ENCODE measurements at places on chromosomes 12 and 14. TPM values are rescaled to one million over a fixed set of nuclear protein-coding genes. Genes with fewer than 3 reads are reported as not detected.
A peak's percentile ranks its signal among the peaks of the same experiment; 100 is the strongest.

- DNase-seq: peak; percentile 47
- H3K27me3 ChIP-seq: no peaks in the 10 kb centered on the region
- H3K4me1 ChIP-seq: peaks cover 22% of the 10 kb centered on the region
- H3K27ac ChIP-seq: no peak overlapping the region
- no peak overlapping the region for H3K4me3 ChIP-seq
- H3K36me3 ChIP-seq: no peaks in the 10 kb centered on the region
Measured at GRCh38 chr12:29073631-29074239, 75.3 kb upstream of the FAR2 start.

- H3K4me3 ChIP-seq: peak overlapping the region; percentile 97
- H3K27me3 ChIP-seq: no peaks in the 10 kb centered on the region
- DNase-seq: peak; percentile 78
- H3K4me1 ChIP-seq: peaks cover 16% of the 10 kb centered on the region
- H3K36me3 ChIP-seq: peaks cover 8% of the 10 kb centered on the region
Measured at GRCh38 chr14:103562179-103562428, 353 bp downstream of the BAG5 start.

The INHBE gene
- total RNA-seq: not detected

The CMTM5 gene
- 4.3 TPM for total RNA-seq

DNA sequence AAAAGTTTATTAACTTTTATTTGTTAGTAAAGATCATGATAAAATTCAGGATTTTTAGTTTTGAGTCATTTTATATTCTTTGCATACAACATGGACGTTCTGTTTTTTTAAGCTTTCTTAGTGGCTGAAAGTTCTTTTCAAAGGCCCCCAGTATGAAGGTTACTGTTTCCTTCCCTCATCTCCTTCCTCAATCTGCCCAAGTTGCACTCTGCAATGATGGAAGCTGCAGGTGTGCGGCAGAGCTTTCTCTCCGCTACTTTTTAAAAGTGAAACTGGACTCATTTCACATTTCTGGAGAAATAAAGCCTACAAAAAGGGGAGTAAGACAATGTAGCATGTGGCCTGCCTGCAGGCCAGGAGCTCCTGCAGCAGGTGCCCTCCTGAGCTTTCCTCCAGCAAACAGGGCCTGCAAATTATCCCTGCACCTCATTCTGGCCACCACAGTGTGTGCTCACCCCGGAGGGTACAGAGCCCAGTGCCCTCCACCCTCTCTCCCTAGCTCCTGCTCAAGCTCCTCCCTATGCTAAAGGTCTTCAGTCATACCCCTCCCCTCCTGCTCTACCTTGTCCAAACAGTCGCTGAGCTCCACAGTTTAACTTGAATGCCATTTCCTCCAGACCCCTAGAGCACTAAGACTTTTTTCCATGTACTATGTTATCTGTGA, 78.9 kb downstream of the SETD3 start:
- no peaks in the 10 kb centered on the region for H3K27me3 ChIP-seq
- peaks cover 9% of the 10 kb centered on the region for H3K36me3 ChIP-seq
- DNase-seq: no peak
- no peak overlapping the region for H3K27ac ChIP-seq
- no peak overlapping the region for H3K4me3 ChIP-seq

The NCKAP5L gene
- total RNA-seq: 19.0 TPM

The EPYC gene
- not detected for total RNA-seq

The HOXC13 gene
- not detected for total RNA-seq

Measured in neural progenitor cell (in vitro differentiated cells).